AG04450 (cell line): ENCODE measurements at places on chromosomes 4 and X.

GRCh38 chr4:116088771-116089170, 975.4 kb upstream of the NDST4 start:
- no peak for DNase-seq

- no peak for DNase-seq
These were observed 444.7 kb downstream of the PCDH10 start for GRCh38 chr4:133593764-133594163.

- DNase-seq: no peak
These were observed 182.7 kb downstream of the RPA4 start for GRCh38 chrX:97066381-97066780.

GRCh38 chr4:176066757-176067156, 1.1 kb downstream of the WDR17 start:
- DNase-seq: no peak
